ENCODE measurements at places on chromosomes 4 and X.

GRCh38 chr4:120749445-120750151 is 172.9 kb downstream of the PRDM5 start:
- DNase-seq: peak; percentile 62

GRCh38 chrX:140439476-140439875 is 65.4 kb downstream of the SOX3 start:
- DNase-seq: no peak

- DNase-seq: no peak
Measured at GRCh38 chrX:110509755-110510532, 151.3 kb downstream of the RTL9 start.

GRCh38 chr4:19224820-19225219 is 1026.9 kb upstream of the SLIT2 start:
- DNase-seq: no peak

DNA sequence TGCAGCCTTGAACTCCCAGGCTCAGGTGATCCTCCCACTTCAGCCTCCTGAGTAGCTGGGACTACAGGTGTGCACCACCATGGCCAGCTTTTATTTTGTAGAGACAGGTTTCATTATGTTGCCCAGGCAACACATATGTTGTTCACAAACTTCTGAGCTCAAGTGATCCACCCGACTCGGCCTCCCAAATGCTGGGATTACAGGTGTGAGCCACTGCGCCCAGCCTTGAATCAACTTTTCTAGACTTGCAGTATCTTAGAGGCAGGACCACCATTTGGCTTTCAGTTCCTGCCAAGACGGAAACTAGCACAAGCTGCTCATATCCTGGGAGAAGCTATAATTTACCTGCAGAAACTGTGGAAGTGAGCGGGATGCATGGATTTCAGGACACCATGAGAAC is 19.9 kb downstream of the NAT8L start:
- DNase-seq: no peak

- no peak for DNase-seq
Measured at GRCh38 chr4:161186012-161186411, 977.8 kb downstream of the FSTL5 start.

GRCh38 chr4:168734703-168735678 is 238.1 kb downstream of the PALLD start:
- no peak for DNase-seq

DNA sequence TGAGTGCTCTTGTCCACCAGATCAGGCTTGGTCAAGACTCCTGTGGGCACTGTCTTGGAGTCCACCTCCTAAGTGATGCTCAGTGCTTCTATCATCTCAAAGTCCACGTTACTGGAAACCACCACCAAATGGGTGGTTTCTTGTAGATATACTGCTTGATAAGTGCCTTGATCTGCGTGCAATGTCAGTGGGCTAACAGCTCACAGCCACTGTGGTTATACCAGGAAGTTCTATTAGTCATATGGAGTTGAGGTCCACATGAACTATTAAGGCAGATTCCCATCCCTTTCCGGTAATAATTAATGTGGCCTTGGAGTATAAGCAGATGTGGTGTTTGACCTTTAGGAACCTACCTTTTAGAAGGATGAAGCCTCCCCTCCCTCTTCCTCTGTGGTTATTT is 161.9 kb downstream of the ZNF518B start:
- no peak for DNase-seq

DNA sequence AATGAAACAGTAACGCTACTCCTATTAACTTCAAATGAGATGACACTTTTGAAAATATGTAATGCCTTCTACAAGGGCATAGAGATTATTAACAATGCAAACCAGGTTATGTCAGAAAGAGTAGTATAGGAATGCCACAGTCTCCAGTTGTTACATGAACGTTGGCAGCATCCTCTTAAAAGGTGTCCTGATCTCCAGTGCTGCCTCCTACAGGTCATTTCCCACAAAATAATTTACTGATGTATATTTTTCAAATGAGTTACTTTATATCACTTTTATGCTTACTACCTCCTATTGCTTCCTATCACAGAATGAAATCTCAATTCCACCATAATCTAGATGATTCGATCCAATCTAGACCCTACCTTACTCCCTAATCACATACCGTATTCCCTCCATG is 195.2 kb upstream of the EPHA5 start:
- DNase-seq: no peak

- DNase-seq: no peak
Measured at GRCh38 chrX:56813318-56813837, 84.3 kb downstream of the NBDY start.

DNA sequence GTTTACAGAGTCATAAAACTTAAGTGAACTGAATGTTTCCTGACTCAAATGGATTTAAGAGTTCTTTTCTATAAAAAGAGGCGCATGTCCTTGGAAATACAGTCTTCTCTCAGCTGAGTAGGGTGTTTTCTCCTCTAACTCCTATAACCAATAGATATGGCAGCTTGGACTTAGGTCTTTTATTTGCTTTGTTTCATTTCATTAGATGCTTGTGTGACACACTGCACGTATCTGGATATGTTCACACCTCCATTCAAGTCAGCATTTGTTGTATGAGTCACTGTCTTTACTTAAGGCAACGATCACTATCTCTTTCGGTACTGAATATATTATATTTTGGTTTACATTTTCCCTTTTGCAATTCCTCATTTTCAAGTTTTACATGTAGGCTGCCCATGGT is 136.6 kb downstream of the ARSF start:
- DNase-seq: no peak

GRCh38 chrX:43225626-43226328 is 430.3 kb upstream of the MAOA start:
- DNase-seq: no peak

GRCh38 chr4:151850791-151851213 is 90.0 kb upstream of the GATB start:
- DNase-seq: no peak

GRCh38 chrX:40511258-40511657 is 69.5 kb upstream of the ATP6AP2 start:
- DNase-seq: no peak

DNA sequence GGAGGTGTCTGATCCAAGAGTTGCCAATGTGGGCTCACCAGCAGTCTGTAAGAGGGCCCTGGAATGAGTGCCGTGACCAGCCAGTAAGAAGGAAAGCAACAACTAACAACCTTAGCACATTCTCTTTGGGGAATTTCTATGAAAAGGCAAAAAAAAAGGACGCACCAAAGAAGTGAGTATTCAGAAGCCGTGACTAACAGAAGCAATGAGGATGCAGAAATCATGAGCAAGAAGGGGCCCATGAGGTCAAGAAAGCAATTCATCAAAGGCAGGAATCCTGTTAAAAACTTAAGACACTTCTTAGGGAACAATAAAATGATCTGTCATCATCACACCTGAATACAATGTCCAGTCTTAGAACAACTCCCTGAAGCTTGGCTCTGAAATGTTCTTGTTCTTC is 260.5 kb downstream of the RAPGEF2 start:
- DNase-seq: no peak

DNA sequence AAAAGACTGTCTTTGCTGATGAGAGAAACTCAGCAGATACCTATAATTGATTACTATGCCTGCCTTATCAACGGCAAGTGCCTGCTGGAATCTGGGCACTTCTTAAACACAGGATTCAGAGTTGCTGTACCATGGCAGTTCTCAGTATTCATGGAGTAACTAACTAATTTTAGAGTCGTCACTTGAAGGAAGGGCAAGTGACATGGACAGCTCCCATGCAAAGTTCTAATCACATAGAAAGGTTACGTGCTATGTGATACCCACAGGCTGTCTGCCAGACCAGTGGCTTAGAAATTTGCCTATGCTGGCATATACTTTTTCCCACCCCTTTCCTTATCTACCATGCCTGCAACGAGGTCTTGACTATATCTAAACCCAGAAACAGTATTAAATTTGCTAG is 931.1 kb upstream of the TENM3 start:
- no peak for DNase-seq

DNA sequence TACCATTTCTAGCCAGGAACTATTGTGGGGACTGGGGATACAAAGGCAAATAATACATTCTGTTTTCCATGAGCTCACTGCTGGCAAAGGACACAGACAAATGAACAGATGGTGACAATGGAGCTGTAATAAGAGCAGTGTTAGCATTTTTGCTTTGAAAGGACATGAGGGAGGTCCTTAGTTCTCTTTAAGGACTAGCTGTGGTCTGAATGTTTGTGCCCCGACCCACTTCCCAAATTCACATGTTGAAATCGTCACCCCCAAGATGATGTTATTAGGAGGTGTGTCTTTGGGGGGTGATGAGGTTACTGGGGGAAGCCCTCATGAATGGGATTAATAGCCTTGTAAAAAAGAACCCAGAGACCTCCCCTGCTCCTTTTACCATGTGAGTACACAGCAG is 30.3 kb downstream of the CCNG2 start:
- DNase-seq: no peak

GRCh38 chr4:171919314-171919713 is 106.1 kb downstream of the GALNTL6 start:
- no peak for DNase-seq

DNA sequence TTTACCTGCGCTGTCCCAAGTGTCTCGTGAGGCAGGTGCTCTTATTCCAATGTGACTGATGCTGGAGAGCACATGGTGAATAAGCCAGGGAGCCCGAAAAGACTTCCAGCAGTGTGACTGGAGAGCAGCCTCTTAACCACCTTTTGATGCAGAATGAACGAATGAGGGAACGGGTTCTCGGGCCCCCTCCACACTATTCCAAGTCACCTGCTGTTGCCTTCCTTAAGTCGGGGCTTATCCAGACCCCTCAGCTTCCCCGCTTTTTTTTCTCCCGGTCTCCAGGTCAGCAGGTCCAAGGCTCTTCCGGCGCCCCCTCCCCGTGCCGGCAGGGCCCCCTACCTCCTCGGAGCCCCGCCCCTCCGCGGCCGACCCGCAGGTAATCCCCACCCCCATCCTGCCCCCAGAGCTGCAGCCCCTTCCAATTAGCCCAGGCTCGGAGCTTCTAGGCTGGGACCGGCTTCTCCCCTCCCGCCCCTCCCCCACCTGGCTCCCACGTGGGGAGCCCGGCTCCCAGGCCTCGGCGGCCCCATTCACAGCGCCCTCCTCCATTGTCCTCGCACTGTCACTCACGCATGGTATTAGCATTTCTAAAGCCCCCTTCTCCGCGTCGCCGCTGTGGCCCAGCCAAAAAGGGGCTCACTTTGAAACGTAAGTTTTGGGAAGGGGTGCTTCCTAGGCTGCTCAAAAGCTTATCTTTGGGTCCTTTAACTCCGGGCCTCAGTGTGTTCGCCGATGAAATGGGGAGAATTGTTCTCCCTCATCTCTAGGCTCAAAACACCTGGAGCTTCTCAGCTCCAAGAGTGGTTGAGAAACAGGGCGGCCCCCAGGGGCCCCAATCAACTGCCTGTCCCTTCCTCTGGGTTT is 56.2 kb upstream of the PJA1 start:
- no peak for DNase-seq

- no peak for DNase-seq
Measured at GRCh38 chrX:112247714-112248113, 165.1 kb upstream of the TRPC5 start.

DNA sequence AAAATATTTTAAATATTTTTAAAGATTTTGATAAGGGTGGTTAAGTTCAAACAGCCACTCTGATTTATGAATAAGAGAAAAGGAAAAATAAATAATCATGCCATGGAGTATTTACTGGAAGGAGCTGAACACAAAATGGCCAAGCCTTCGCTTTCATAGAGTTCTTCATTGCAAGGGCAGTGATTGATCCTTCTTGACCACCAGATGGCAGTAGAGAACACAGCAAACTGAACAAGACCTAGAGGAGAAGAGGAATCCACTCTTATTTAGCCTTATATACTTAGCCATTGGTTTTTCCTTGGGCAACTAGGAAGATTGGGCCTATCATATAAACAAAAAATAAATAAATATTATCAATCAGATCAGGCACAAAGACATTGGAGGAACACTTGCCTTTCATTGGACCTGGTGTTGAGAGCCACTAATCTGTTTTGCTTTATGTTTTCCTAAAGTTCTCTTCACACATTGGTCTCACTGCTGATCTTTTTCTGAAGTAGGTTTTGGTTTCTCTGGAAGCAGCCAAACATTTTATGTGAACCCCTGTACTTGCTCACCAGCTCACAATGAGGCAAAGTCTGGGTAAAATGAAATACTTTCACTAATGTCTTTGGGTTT is 58.1 kb upstream of the PARM1 start:
- DNase-seq: no peak

DNA sequence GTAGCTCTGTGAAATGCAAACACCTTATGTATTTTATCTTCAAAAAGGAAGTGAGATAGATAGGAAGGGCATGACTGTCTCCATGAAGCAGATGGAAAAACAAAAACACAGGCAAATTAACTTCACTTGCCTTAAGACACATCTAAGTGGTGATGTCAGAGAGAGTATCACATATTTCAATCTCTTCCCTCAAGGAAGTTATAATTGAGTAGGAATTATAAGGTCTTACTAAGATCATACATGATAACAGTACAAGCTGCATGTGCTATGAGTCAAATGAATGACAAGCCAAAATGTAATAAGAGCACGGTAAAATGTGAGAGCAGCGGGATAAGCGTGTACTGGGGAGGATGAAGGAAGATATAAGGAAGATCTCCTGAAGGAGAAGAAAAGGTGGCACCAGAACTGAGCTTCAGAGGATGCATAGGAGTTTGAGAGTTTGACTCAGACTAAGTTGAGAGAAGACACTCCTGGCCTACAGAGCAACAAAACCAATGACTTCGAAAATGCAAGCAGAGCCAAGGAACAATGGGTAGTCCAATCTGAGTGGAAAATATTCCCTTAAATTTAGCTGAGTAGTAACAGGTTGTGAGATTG is 43.3 kb upstream of the GALNT7 start:
- no peak for DNase-seq

GRCh38 chrX:114046695-114047279 is 537.1 kb upstream of the HTR2C start:
- DNase-seq: no peak

DNA sequence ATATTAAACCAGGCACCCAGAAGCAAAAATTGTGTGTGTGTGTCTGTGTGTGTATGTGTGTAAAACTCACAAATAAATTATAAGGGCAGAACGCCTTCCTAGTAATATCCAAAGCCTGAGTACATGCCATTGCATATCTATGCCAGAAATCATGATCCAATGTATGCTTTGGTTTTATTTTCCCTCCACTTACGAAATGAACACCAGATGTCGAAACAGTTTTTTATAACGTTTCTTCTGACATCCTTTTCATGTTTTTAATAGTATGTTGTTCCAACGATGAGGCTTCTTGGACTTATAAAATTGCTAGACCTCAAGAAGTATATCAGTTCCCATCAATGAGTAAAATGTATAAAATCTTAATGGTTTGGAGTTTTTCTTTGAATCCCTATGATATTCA is 55.4 kb downstream of the KCNIP4 start:
- DNase-seq: no peak
